Activated CD4-positive, alpha-beta memory T cell treated with anti-CD3 and anti-CD28 coated beads for 36 hours (primary cell): ENCODE measurements at places on chromosomes 7 and 10. TPM values are rescaled to one million over a fixed set of nuclear protein-coding genes. Genes with fewer than 3 reads are reported as not detected.

The SHTN1 gene
- 0.29 TPM for total RNA-seq

GRCh38 chr10:127579640-127580039 lies 30.5 kb downstream of the NPS start:
- DNase-seq: no peak

GRCh38 chr10:18658271-18659124 lies 733 bp upstream of the ARL5B start:
- peak; percentile 24 for DNase-seq

DNA sequence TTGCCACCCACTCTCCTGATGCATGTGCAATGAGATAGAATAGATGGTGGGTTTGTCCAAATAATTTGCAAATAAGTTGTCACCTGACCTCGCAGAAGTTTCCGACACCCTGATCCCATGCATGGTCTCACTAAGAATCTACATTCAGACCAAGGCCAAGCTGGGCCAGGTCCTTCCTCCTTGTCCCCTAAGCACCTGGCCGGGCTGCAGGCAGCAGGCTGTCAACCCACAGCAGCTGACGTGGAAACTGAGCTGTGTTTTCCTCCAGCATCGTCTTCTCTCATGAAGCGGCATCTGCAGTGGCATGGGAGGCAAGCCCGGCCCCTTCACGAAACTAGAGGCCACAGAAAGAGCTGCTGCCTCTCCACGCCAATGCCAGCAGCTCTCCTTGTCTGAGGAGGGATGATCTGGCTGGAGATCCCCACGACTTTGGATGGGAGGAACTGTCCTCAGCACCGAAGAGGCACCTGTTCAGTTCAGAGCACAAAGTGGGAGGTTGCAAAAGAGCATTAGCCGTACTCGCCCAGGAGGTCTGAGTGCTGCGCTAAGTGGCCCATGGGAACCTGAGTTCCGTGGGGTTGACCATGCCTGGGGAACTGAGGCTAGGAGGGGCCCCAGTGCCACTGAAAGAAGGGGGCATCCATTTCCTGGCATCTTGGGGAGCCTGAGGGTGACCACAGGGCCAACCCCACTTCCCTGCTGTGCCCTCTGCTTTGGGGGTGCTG lies 110.5 kb upstream of the INSIG1 start:
- DNase-seq: no peak

- DNase-seq: no peak
Observed at GRCh38 chr7:1678081-1678543, 8.0 kb downstream of the ELFN1 start.

DNA sequence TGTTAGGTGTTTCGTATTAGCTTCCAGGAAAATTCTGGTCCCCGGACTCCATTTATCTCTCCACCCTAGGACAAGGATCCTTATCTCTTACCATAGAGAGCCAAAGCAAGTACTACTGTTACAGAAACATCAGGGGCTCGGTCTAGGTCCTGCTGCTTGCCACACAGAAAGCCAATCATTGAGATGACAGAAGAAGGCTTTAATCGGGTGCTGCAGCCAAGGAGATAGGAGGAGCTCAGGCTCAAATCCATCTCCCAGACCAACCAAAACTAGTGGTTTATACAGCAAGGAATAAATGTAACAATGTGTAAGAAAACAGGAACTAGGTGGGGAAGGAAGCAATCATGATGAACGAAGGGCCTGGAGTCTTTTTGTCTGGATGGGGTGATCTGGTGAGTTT lies 22.2 kb upstream of the CACUL1 start:
- no peak for DNase-seq

- no peak for DNase-seq
Observed at GRCh38 chr7:75613351-75613750, 121.2 kb downstream of the SPDYE5 start.

The LEP gene
- not detected for total RNA-seq

The CADPS2 gene
- total RNA-seq: not detected

The GATA3 gene
- 46.3 TPM for total RNA-seq

DNA sequence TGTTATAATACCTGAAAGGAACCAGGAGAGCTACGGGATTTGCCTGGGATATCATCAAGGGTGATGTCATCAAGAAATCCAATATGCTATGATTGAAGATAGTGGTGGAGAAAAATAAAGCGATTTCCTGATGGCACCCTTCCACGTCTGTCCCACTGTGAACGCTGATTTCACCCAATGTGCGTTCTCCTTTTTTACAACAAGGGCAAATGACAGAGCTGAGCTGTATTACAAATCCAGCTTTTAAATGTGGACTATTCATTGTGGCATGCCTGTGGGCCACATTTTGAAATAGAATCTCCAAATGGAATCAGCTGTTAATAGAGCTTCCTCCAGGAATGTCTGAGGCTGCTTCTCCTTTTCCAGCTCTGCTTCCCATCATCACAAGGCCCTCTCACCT lies 23.3 kb downstream of the SLC13A4 start:
- DNase-seq: no peak

The SGMS1 gene
- 7.2 TPM for total RNA-seq

The OR9A2 gene
- not detected for total RNA-seq

- no peak for DNase-seq
Observed at GRCh38 chr10:106917452-106918055, 247.0 kb downstream of the SORCS1 start.

DNA sequence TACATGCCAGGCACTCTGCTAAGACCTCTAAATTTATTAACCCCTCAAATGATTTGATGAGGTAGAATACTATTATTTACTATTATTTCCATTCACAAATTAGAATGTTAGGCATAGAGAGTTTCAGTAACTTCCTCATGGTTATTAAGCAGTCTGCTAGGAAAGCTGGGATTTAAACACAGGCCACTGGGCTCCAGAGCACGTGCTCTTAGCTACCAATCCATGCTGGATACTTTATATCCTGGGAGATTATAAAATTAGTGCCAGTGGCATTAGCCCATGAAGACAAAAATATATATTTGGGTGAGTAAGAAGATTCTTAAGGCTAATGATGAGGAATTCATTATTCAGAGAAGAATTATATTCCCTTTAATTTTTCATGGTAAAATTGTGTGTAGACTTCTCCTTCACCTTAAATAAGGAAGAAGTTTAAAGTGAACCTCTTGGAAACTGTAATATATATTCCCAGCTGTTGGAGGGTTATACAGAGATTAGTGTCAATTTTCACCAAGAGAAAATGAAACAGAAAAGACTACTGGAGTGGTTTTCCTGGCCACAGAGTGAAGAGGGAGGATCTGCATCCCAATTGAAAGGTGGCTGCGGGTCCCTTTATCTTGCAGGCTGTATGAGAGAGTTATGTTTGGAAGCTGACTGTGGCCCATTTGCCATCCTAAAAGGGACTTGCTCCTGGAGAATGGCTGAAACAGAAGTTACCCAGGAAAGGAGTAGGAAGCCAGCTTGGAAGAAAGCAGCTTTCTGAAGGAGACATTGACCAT lies 334.3 kb upstream of the TEX47 start:
- DNase-seq: no peak

GRCh38 chr10:108545921-108546320 lies 1377.4 kb downstream of the XPNPEP1 start:
- no peak for DNase-seq

- no peak for DNase-seq
Observed at GRCh38 chr7:20865684-20866083, 79.0 kb upstream of the SP8 start.

- no peak for DNase-seq
Observed at GRCh38 chr7:12564996-12565764, 5.3 kb upstream of the SCIN start.

DNA sequence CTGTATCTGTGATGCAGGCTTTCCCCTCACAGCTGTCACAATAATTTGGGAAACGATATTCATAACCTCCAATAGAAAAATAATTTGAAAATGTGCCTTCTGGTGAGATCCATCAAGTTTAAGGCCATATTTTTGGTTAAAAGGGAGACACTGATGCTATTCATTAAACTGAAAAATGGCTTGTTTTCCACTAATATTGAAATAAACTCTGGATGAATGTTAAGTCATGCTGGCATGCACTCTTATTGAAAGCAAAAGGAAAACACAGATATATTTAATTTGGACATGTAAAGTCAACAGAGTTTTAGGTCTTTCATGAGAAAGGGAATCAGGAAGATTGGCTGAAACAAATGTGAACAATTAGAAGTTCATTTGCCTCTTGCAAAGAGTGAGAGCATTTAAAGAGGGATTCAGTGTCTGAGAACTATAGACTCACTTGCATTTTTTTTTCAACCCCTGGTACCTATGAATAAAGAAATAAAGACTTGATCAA lies 879.2 kb downstream of the LRMDA start:
- no peak for DNase-seq

- DNase-seq: no peak
Observed at GRCh38 chr10:132094581-132095234, 29.0 kb downstream of the JAKMIP3 start.

The CALHM3 gene
- total RNA-seq: not detected

GRCh38 chr10:48365668-48366067 lies 59.2 kb downstream of the MAPK8 start:
- DNase-seq: no peak

GRCh38 chr10:127736915-127737562 lies at the start of gene FOXI2:
Gene FOXI2 (plus strand): TSS chr10:127737185. CDS start chr10:127737274, 89 bp downstream.
- no peak for DNase-seq

The GNGT1 gene
- total RNA-seq: not detected

DNA sequence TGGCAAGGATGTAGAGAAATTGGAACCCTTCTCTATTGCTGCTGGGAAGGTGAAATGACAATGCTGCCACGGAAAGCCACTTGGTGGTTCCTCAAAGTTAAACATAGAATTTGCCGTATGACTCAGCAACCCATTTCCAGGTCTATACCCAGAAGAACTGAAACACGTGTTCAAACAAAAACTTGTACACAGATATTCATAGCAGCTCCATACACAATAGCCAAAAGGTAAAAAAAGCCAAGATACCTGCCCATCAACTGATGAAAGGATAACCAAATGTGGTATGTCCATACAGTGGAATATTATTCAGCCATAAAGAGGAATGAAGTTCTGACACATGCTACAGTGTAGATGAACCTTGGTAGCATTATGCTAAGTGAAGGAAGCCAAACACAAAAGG lies 39.1 kb downstream of the LHPP start:
- peak; percentile 34 for DNase-seq

DNA sequence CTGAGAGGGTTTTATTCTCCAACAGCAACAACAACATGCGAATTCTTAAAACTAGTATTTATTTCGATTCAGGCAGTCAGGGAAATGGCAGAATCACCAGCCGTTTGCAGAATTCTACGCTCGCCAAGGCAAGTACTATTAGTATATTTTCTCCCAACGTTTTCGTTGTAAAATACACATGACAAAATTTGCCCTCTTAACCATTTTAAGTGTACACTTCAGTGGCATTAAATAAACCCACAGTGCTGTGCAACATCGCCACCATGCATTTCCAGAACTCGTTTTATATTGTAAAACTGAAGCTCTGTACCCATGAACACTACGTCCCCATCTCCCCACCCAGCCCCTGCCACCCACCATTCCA lies 10.8 kb downstream of the EN2 start:
- DNase-seq: no peak

GRCh38 chr7:24889611-24890010 lies 90.4 kb downstream of the OSBPL3 start:
- DNase-seq: no peak

DNA sequence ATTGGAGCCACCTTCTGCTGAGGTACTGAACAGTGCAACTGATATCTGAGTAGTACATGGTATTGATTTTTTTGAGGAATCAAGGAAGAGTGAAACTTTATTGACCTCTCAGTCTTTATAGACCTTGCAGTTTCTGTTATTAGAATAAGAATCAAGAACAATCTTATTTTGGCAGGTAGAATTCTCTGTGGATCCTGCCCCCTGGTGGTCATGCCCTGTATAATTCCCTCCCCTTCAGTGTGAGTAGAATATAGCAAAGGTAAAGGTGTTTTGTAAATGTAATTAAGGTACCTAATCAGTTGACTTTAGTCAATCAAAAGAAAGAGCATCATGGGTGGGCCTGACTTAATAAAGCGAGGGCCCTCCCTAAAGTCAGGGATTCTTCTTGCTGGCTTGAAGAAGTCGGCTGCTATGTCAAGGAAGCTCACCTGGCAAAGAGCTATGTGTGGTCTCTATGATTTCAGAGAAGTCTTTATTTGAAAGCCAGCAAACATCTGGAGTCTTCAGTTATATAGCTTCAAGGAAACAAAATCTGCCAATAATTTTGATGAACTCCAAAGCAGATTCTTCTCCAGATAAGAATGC lies 142.8 kb downstream of the LSM5 start:
- DNase-seq: peak; percentile 38

DNA sequence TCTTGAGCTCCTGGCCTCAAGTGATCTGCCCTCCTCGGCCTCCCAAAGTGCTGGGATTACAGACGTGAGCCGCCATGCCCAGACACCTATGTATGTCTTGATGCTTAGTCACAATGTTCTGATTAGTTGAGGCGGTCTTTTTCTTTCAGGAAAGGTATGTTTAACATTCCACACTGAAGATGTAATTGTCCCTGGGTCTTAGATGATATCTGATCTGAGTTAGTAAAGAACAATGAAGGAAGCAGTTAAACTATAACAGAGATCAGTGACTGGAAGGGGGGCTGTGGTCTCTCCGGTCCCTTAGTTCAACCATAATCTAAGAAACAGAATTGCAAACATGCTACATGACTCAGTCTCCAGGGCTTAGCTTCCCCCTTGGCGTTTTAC lies 31.5 kb upstream of the SH2D4B start:
- DNase-seq: no peak

The SORCS3 gene
- not detected for total RNA-seq

GRCh38 chr10:79492839-79493238 lies 19.5 kb upstream of the EIF5AL1 start:
- DNase-seq: no peak

The EPHB4 gene
- 2.8 TPM for total RNA-seq

The FAM241B gene
- 10.9 TPM for total RNA-seq

- DNase-seq: no peak
Observed at GRCh38 chr7:4879396-4880081, 4.0 kb downstream of the RADIL start.

DNA sequence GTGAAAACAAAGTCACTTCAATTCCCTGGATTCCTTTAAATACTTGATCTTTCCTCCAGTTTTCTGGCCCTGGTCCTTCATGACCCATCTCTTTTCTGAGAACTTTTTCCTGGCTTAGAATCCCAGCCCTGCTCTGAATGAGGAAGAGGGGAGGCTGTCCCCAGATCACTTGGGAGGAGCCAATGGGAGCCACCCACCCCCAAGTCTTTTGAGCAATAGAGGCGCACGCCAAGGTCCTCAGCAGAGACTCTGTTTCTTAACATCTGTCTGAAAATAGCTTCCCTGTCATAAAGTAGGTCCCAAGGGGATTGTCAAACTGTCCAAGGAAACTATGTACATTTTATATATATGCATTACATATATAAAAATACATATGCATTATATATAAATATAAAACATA lies 126.8 kb downstream of the ADRA2A start:
- DNase-seq: no peak

DNA sequence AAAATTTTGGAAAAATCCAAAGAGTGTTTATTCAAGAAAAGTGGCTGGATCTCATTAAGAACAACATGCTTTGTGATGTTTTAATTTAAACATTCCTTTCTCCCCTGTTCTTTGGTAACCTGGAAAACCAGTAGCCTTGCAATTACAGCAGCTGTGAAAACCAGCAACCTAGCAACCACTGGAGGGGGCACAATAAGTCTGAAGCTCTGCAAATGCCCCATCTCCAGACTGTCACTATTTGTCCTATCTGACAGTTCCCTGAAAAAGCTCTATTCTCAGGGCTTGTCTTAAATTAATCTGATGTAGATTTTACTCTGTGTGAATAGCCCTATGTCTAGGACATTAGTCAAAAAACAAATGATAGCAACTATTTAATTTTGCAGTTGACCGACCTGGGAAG lies 137.6 kb upstream of the THSD7A start:
- no peak for DNase-seq

GRCh38 chr7:35854311-35854710 lies 53.5 kb downstream of the SEPTIN7 start:
- no peak for DNase-seq
